Activated CD4-positive, CD25-positive, alpha-beta regulatory T cell treated with anti-CD3 and anti-CD28 coated beads, Interleukin-2, amount 50 U/mL, for 16 hours (primary cell): ENCODE measurements at places on chromosomes 5 and 9.

DNA sequence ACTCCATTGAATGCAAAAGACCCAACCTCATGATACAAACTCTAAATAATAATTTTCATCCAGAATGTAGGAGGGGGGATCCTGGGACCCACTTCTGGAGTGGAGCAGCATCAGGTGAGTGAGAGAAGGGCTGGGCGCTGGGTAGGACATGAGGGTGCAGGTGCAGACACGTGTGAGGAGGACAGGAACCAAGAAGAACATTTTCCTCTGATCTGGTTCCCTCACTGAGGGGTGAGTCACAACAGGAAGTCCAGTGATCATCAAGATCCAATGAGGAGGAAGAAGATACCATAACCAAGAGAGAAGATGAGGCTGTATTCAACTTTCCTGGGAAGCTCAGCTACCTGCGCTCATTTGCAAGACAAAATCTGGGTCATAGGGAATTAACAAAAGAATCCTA lies 57.4 kb downstream of the SFXN1 start:
- no peak for DNase-seq

GRCh38 chr9:135952664-135953206 lies 8.4 kb downstream of the UBAC1 start:
- DNase-seq: no peak

GRCh38 chr5:10246761-10247160 lies 2.9 kb downstream of the ATPSCKMT start:
- no peak for DNase-seq

DNA sequence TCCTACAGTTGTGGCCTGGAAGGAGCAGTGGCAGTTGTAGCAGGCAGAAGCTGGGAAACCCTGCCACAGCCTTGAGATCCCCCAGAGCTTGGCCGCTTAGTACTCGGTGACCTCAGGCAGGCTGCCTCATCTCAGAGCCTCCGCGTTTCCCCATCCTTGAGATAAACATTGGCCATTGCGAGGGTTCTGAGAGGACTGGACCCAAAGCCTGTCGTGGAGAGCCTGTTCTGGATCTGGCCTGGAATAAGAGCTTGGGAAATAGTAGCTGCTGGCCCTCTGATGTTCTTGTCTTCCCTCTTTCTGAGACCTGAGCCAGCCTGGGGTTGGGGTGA lies 1.3 kb downstream of the MIGA2 start:
- no peak for DNase-seq

DNA sequence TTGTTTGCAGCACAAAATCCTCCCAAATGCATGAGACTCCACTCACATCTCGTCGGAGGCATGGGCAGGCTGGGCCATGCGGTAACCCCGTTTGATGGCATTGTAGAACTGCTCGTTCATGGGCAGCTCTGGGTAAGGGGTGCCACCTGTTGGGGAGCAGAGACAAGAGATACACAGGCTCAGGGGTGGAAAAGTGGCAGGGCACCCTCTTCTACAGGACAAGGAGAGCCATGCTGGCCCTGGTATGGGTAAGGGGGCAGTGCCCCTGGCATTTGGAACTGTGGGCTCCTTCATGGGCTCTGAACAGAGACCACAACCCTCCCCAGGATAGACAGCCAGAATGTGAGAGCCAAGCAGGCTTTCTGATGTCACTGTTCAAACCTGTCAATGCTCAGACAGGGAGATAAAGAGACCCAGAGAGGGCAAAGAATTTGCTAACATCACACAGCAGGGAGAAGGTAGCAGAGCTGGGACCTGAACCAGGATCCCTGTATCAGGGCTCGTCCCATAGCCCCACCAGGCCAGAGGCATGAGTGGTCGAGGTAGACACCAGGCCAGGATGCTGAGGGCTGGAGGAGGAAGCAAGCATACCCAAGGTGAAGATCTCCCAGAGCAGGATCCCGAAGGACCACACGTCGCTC lies 33.2 kb upstream of the CSF1R start:
- DNase-seq: no peak

GRCh38 chr5:44714871-44715561 lies 93.7 kb upstream of the MRPS30 start:
- DNase-seq: no peak

DNA sequence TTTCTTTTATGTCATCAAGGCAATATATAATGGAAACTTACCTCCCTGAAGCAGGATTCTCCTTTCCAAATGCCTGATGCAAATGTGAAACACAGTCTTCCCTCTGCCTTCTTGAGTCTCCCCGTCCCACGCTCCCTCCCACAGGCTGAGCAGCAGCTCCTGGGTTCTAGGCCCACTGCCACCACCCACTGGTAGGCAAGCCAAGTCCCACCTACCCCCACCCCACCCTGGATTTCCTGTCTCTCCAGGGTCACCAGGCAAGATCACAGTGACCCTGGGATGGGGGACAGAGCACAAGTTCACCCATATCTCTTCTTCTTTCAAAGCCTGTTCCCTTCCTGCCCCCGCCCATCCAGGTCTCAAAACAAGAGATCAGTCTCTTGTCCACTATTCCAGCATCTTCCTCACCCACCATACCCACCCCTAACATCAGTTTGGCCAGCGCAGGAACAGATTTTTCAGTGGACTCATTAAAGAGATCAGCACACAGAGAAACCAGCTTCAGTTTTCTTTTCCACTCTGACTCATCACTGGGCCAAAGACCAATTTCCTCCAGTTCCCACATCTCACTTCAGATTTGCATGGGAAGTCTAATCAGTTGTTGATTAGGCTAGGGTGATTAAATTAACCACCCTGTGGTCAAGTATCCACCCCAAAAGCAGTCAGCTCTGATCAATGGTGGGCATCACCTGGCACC lies 151.5 kb downstream of the ACTL7B start:
- no peak for DNase-seq

GRCh38 chr9:90368241-90368640 lies 274.4 kb downstream of the DIRAS2 start:
- no peak for DNase-seq

DNA sequence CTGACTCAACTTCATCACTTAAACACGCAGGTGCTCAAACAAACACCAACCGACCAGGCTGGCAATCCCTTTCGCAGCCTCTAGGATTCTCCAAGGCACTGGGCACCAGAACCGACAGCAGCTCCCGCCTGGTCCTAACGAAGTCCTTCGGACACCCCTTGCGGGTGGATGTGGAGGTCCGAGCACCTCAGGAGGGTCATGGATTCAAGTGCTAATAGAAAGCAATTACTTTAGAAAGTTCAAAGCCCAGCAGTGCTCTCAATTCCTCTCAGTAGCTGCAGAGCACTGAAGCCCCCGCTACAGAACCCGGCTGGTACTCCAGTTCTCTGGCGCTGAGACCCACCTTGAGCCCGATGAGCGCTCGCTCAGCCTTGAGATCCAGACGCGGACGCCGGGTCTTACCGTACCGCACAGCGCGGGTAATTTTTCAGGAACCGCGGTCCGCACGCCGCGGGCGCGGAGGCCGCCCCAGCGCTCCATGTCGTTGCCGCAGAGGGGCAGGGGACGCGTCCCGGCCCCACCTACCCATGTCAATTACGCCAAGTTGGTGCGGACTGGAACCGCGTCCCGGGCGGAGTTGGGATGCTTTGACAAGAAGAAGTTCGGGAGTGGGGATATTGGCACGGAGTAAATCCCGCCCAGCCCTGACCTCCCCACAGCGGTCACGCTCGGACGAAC lies 638 bp downstream of the MARCHF3 start:
- DNase-seq: no peak

DNA sequence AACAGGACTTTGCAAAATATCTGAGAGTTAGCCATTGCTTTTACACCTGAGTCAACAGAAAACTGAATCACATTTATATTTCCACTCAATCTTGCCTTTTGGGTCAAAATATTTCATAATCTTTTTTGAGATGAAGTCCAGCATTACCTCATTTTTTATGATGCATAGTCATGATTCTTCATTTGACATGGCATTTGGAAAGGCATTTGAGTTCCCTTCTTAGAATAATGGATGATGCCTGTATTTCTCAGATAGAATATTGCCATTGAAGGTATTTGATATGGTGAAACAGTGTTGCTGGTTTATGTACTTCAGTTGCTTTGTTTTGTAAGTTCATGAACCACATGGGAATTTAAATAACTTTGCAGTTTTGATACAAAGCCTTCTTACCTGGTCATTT lies 180.4 kb downstream of the PRR16 start:
- DNase-seq: no peak

DNA sequence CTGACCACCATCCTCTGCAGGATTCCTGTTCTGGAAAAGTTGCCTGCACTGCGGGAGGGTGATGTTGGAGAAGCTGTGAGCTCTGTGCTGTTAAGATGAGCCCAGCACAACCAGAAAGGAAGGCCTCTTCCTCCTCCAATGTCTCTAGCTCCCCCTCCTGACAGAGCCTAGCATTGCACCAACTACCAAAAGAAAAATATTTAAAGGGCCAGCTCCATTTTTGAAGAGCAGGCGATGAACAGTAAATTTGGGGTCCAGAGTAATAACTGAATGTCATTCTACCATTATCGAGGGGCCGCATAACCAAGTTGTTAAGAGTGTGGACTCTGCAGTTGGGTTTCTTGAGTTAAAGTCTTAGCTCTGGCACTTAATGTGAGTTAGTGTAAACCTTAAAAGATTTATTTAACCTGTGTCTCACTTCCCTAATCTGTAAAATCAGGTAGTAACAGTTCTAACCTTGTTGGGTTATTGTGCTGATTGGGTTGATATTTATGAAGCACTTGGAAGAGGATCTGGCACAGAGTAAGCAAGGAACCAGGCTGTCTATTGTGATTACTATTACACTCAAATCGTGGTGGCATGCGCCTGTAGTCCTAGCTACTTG lies 3.9 kb downstream of the TEX53 start:
- DNase-seq: peak; percentile 70

- DNase-seq: no peak
These were observed 51.5 kb downstream of the CEP120 start for GRCh38 chr5:123371575-123372179.

GRCh38 chr5:128358826-128359225 lies 179.2 kb downstream of the FBN2 start:
- DNase-seq: no peak
